HCT116 (cell line): ENCODE measurements at places on chromosomes 2 and 18. TPM values are rescaled to one million over a fixed set of nuclear protein-coding genes. Genes with fewer than 3 reads are reported as not detected.

GRCh38 chr2:157257312-157258252 lies at the start of gene GALNT5:
TSS of gene GALNT5 (plus strand) at chr2:157257705. CDS start at chr2:157258083, 378 bp downstream.
- no peak for DNase-seq

DNA sequence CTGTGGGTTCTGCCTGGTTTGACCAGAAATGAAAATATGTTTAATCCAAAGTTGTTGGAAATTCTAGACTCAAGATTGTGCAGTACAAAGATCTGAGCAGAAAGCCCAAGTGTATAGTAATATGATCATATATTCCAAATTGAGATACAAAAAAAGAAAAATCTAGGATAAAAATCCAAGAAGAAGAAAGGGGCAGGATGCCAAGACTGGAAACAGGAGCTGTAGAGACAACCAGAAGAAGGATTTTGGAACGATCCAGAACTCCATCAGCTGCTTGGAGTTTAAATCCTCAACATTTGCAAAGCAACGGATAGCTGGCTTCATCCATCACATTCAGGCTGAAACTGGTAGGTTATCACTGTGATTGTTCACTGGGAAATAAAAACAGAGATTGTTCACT lies 333.6 kb upstream of the UBE2E3 start:
- no peak for DNase-seq

DNA sequence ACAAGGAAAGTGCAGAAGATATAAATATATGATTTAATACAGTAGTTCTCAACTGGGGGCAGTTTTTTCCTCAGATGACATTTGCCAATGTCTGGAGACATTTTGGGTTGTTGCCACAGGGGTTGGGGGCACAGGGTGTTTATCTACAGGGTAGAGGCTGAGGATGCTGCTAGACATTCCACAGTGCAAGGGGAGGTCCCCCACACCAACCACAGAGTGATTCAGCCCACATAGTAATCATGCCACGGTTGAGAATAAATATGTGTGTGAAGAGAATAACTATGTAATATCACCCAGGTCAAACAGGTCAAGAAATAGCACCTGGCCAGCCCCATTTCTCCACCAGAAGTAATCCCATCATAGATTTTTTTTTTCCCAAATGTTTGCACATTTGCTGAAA lies 17.9 kb downstream of the DYSF start:
- DNase-seq = no peak

Gene B3GNT7
- 6.1 TPM for total RNA-seq

DNA sequence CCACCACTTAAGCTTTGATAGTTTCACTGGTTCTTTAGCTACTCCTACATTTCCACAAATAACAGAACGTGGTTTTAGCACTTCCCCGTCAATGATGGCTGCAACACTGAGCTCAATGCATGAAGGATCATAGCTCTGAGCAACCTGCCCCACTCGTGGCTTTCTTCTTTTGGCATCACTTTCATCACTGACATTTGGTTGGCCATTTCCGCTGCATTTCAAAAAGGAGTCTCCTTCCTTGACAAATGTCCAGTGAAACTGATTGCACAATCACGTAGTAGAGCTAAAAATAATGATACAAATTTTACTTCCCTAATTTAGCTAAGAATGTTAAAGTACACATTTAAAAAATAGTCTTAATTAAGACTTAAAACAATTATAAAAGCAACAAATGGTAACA lies 205.2 kb upstream of the HDAC4 start:
- DNase-seq = no peak

GRCh38 chr2:24899361-24899910 lies 20.6 kb downstream of the ADCY3 start:
- no peak for DNase-seq

Gene RNF152
- 0.47 TPM for total RNA-seq
